ENCODE measurements at places on chromosomes 4 and X.

DNA sequence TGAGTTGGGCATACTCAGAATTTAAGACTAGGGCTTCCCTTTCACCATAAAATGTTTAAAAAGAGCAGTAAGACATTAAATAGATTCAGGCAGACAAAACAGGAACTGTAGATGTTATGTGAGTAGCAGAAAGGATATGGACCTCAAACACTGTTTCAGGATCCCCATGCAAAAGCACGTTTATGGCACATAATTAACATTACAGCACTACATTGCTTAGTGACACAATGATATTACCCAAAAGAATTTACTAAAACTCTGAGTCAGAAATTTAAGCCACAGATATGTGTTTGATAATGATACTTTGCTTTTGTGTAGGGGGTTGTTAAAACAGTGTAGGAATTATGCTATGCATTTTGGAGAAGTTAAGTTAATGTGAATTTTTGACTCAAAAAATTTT lies 266.3 kb downstream of the PDGFC start:
- H3K27ac ChIP-seq: no peak overlapping the region
- no peak overlapping the region for H3K4me3 ChIP-seq
- no peaks in the 10 kb centered on the region for H3K4me1 ChIP-seq
- H3K27me3 ChIP-seq: no peaks in the 10 kb centered on the region
- no peak for DNase-seq
- H3K36me3 ChIP-seq: no peaks in the 10 kb centered on the region

- no peak overlapping the region for H3K4me3 ChIP-seq
- no peaks in the 10 kb centered on the region for H3K4me1 ChIP-seq
- no peak overlapping the region for H3K27ac ChIP-seq
Observed at GRCh38 chrX:13829983-13830382, 13.1 kb upstream of the GPM6B start.

- H3K4me3 ChIP-seq: no peak overlapping the region
- no peaks in the 10 kb centered on the region for H3K4me1 ChIP-seq
- no peaks in the 10 kb centered on the region for H3K27me3 ChIP-seq
- no peak overlapping the region for H3K27ac ChIP-seq
- DNase-seq: no peak
- H3K36me3 ChIP-seq: no peaks in the 10 kb centered on the region
Observed at GRCh38 chr4:99847362-99847976, 30.8 kb downstream of the DAPP1 start.

DNA sequence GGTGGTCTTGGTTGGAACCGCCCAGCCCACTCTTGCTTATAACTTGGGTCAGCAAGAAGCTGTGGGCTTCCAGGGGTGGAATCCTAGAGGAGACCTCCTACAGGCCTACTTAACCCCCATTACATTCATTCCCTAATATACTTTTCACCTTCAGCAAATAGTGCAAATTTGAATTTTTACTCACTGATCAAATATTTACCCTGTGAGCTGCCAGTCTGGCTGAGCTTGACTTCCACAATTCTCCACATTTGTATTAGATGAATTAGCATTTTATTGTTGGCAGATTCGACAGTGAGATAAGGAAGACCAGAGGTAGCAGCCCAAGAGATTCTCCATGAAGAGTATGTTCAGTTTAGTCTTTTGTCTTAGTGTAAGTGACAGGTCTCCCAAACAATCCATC lies 199.6 kb downstream of the BCOR start:
- 0 out of 2 replicates have a peak, but pooled peaks cover 5% of the 10 kb centered on the region for H3K4me1 ChIP-seq
- H3K27ac ChIP-seq: no peak overlapping the region
- H3K36me3 ChIP-seq: no peaks in the 10 kb centered on the region
- H3K27me3 ChIP-seq: no peaks in the 10 kb centered on the region
- no peak overlapping the region for H3K4me3 ChIP-seq
- no peak for DNase-seq

DNA sequence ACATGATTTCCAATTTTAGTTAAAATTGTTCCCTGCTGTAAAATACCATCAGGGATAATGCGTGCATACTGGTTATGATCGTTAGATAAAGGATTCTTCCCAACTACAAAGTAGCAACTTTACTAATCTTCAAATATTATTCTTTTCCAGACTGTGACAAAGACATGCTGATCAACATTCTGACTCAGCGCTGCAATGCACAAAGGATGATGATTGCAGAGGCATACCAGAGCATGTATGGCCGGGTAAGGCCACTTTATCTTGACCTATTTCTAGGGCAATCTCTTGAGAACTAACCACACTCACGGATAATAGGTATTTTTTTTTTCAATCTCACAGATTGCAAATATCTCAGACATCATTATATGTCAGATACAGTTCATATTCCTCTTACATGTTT lies 47.0 kb downstream of the ANXA10 start:
- H3K27ac ChIP-seq: no peak overlapping the region
- H3K36me3 ChIP-seq: no peaks in the 10 kb centered on the region
- no peak overlapping the region for H3K4me3 ChIP-seq
- no peaks in the 10 kb centered on the region for H3K27me3 ChIP-seq
- DNase-seq: no peak

- DNase-seq: no peak
- no peaks in the 10 kb centered on the region for H3K27me3 ChIP-seq
- H3K27ac ChIP-seq: no peak overlapping the region
- H3K4me1 ChIP-seq: no peaks in the 10 kb centered on the region
- H3K36me3 ChIP-seq: no peaks in the 10 kb centered on the region
- no peak overlapping the region for H3K4me3 ChIP-seq
Observed at GRCh38 chr4:151458148-151458547, 49.2 kb downstream of the FHIP1A start.

DNA sequence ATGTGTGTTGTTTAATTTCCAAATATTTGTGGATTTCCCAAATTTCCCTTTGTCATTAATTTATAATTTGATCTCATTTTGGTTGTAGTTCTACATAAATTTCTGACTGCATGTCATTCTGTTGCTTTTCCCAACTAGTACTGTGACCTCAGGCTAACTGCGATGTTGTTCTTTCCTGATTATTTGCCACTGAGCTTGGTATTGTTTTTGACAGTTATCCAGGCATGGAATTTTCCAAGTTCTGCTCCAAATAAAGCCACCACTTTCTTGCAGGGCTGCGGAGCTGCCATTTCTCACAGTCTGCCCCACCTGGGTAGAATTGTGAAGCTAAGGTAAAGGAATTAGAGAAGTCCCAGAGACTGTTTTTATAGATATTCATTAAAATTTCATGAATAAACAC lies 328.8 kb downstream of the ZNF674 start:
- H3K4me1 ChIP-seq: no peaks in the 10 kb centered on the region
- H3K4me3 ChIP-seq: no peak overlapping the region
- no peaks in the 10 kb centered on the region for H3K27me3 ChIP-seq
- no peak for DNase-seq

DNA sequence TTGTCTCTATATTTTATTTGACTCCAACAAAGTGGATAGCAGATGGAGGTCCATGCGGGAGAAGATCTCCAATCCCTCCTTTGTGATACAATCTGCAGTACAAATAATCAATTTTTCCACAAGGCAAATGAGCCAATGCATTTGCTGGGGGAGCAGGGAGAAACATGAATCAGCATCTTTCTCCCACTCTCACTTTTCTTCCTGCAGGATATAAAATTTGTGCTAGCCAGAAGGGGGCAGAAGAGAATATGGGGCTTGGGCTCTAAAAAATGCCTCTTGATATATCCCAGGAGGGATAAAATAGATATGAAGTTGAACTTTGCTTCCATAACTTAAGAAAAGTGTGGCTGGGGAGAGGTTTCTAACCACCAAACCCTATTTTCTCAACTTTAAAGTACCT lies 38.3 kb upstream of the CWH43 start:
- no peaks in the 10 kb centered on the region for H3K36me3 ChIP-seq
- H3K4me3 ChIP-seq: no peak overlapping the region
- DNase-seq: no peak
- no peaks in the 10 kb centered on the region for H3K27me3 ChIP-seq

- no peak overlapping the region for H3K27ac ChIP-seq
- no peaks in the 10 kb centered on the region for H3K4me1 ChIP-seq
- H3K36me3 ChIP-seq: no peaks in the 10 kb centered on the region
- no peaks in the 10 kb centered on the region for H3K27me3 ChIP-seq
Observed at GRCh38 chr4:182370491-182370890, 127.3 kb downstream of the TENM3 start.

DNA sequence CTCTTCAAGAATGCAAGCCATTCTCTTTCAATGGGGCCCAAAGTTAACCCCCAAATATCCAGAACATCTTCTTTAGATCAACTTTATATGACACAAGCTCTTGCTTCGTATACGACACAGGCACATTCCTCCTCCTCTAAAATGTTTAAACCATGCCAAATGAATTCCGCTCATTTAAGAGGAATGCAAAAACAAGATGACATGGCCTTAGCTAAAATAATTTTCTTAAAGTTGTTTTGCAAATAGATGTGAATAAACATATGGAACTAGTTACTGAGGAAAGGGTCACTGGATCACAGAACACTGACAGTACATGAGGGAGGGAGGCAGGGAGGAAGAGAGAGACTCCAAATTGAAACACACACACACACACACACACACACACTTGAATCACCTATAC lies 97.4 kb downstream of the RASL11B start:
- H3K4me3 ChIP-seq: no peak overlapping the region
- H3K27me3 ChIP-seq: no peaks in the 10 kb centered on the region
- DNase-seq: no peak
- H3K4me1 ChIP-seq: no peaks in the 10 kb centered on the region
- no peaks in the 10 kb centered on the region for H3K36me3 ChIP-seq

DNA sequence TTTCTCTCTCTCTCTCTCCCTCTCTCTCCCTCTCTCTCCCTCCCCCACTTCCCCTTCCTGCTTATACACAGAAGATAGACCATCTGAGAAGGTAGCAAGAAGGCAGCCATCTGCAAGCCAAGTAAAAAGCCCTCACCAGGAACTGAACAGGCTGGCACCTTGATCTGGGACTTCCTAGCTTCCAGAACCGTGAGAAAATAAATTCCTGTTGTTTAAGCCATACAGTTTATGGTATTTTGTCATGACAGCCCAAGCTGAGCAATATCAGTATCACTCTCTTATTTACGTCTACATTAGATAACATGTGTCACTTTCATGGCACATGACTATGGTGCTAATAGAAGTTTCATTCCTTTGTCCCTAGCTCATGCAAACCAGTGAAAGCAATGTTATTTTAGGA lies 581.1 kb downstream of the INPP4B start:
- DNase-seq: peak; percentile 22
- H3K27me3 ChIP-seq: no peaks in the 10 kb centered on the region
- H3K27ac ChIP-seq: peak overlapping the region; percentile 45
- H3K36me3 ChIP-seq: peaks cover 11% of the 10 kb centered on the region
- H3K4me1 ChIP-seq: peaks cover 14% of the 10 kb centered on the region

DNA sequence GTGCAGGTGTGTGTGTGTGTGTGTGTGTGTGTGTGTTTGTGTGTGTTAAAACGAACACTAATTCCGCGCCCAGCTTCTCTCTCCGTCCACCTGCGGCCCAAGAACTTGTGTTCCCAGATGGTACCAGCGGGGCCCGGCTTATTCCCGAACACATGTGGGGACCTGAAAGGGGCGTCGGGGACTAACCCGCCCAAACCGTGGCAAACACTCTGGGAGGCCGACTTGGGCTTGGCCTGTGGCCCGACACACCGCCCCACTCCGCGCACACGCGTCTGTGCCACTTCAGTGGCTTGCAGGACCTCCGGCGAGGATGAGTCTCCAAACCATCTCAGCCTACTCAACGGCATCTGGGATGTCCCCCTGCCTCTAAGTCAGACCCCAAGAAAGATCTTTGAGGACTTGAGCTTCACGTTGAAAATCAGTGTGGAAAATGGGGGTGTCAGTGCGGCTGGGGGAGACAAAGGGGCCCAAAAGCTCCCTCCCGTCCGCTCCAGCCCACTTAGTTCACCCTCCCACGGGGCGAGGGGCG lies 790 bp upstream of the HHIP start:
- peaks cover 42% of the 10 kb centered on the region for H3K4me1 ChIP-seq
- peak overlapping the region; percentile 90 for H3K27ac ChIP-seq
- peaks cover 11% of the 10 kb centered on the region for H3K36me3 ChIP-seq
- no peak for DNase-seq
- H3K4me3 ChIP-seq: peak overlapping the region; percentile 78

- H3K4me1 ChIP-seq: no peaks in the 10 kb centered on the region
- H3K27me3 ChIP-seq: no peaks in the 10 kb centered on the region
- no peak overlapping the region for H3K27ac ChIP-seq
- no peak for DNase-seq
Observed at GRCh38 chr4:110106931-110107296, 91.5 kb downstream of the ELOVL6 start.

- H3K36me3 ChIP-seq: no peaks in the 10 kb centered on the region
- H3K27me3 ChIP-seq: no peaks in the 10 kb centered on the region
- H3K27ac ChIP-seq: no peak overlapping the region
- H3K4me3 ChIP-seq: no peak overlapping the region
- DNase-seq: no peak
Observed at GRCh38 chr4:114132199-114132598, 152.8 kb upstream of the ARSJ start.

DNA sequence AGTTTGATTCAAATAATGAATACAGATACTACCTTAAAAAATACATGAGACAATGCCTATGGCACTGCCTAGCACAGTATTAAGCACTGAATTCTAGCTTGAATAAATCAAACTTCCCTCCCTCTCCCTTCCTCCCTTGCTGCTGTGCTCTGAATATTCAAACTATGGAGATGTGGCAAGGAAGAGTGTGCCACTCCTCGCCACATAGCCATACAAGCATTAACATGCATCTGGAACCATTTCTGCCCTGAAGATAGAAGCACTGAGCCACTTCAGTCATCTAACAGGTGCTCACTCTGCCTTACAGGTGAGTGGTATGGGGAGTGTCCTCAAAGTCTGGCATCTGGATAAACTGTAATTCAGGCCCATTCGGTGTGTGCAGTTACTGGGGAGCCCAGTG lies 276.9 kb downstream of the ARHGAP24 start:
- H3K4me3 ChIP-seq: no peak overlapping the region
- no peak overlapping the region for H3K27ac ChIP-seq
- no peaks in the 10 kb centered on the region for H3K36me3 ChIP-seq

DNA sequence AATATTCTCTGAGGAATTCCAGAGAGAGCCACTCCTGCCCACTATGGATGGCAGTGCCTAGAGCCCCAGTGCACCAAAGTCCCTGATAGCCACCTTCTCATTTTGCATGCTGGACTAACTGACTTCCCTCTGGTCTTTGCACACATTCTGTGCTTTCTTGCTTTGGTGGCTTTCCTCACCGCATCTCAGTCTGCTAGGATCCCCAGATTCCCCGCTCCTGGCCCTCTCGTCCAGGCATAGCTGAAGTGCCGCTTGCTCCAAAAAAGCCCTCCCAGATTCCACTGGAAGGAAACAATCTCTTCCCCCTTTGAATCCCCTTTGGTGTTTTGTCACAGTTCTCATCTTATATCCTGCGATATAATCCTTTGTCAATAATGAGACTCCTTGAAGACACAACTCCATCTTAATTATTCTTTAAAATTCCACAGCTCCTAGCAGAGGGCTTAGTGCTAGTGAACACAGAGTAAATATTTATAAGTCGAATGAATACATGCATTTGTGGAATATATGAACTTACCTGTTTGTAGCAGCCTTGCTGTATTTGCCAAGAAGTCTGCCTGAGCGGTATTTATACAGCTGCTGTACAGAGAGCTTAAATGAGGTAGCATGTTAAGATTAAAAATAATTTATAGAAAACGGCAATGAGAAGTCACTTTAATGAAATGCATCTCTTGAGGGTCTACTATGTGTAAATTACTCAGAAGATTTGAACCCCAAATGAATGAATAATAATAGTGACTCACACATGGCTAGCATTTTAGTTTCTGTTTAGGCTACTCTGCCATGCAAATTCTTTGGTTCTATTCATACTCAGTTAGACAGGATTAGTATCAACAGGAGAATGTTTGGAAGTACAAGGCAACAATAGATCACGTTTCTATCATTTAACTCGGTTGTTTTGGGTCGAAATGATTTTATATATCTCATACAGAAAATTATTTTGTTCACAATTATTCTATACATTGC lies 421.9 kb upstream of the TENM3 start:
- H3K27ac ChIP-seq: no peak overlapping the region
- no peak for DNase-seq
- H3K36me3 ChIP-seq: no peaks in the 10 kb centered on the region
